Cardiac muscle cell (in vitro differentiated cells and primary cell): ENCODE measurements at places on chromosomes 5 and 9.

- DNase-seq, result peak; percentile 13
These were observed 60.6 kb downstream of the HSD17B3 start for GRCh38 chr9:96241391-96241809.

DNA sequence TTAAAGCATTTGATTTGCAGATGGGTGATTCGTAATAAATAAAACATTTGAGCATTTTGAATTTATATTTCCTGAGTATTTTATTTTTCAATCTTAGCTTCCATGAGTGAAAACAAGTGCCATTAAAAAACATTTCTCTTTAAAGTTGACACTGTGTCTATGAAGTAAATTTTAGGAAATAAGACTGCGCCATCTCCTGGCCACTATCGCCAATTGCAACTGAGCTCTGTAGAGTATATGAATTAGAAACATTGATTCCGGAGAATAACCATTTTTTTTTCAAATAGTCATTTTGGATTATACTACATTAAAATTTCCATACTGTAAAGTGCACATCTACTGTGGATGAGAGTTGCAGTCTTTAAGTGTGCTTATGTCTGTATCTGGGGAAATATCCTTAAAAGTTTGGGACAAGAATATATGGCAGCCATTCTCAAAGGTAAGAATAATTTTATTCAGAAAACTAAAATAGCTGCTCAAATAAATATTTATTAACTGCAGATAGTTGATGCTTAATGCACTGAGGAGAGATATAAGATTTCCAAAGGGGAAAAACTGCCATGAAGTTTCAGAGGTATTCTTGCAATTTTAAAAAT is 5.9 kb downstream of the DMRTA1 start:
- DNase-seq, result peak; percentile 55

GRCh38 chr5:93674138-93674537 is 67.3 kb downstream of the POU5F2 start:
- DNase-seq, result peak; percentile 6

DNA sequence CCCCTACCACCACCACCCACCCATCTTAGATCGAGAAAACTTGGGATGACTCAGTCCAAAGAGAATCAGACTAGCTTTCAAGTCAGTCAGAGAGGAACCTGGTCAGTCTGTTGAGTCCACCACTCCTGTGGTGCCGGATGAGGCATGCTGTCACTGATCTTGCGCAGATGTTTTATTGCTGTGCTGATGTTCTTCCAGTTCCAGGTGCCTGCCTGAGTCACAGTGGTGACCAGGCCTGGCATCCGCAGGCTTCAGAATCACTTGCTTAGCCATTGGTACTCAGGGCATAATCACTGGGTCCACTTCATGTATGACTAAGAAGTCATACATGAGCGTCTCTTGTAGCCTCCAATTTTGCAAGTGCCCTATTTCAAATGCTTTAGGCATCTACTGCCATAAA is 114.1 kb downstream of the MUSK start:
- no peak for DNase-seq

DNA sequence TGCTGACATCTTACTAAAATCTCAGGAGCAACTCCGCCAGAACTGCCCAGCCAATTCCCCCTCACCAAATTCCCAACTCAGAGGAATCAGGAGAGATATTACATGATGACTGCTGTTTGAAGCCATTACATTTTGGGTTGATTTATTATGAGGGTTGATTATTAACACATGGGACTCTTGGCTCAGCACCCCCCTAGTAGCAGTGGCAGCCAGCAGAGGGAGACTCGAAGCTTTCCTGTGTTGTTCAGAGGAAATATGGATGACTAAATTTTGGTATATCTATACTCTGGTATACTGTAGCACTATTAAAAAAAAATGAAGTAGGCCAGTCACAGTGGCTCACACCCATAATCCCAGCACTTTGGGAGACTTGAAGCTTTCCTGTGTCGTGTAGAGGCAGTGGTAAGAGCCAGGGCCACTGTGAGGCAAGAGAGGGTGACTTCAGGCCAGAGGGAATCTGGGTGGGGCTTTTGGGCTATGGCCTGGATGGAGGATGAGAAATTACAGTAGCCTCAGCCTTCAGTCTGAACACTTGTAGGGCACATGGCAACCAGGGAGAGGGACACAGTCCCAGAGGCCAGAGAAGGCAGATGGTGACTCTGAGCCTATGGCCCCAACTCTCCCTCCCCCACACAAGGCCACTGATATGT is 111.4 kb downstream of the LHX2 start:
- peak; percentile 50 for DNase-seq

GRCh38 chr5:24804221-24804681 is 159.5 kb upstream of the CDH10 start:
- DNase-seq, result no peak

- DNase-seq, result no peak
These were observed 17.7 kb upstream of the ANXA1 start for GRCh38 chr9:73133921-73134407.

DNA sequence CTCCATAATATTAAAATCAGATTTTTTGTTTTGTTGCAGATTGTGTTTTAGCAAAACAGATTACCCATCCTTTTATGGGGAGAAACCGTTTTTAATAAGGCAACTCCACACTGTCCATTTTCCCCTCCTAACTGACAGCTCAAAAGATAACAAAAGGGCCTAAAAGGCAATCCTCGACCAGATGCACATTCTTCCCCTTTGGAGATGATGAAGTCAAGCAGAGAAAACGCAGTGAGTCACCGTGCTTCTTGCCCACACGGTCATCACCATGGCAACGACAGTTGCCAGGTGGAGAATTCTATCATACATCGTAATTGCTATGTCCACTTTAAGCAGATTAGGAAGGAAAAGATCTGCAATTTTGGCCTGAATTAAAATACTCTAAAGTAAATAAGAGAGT is 96.4 kb downstream of the DIRAS2 start:
- DNase-seq, result peak; percentile 42

GRCh38 chr9:72156586-72156985 is 7.3 kb downstream of the GDA start:
- DNase-seq, result no peak

DNA sequence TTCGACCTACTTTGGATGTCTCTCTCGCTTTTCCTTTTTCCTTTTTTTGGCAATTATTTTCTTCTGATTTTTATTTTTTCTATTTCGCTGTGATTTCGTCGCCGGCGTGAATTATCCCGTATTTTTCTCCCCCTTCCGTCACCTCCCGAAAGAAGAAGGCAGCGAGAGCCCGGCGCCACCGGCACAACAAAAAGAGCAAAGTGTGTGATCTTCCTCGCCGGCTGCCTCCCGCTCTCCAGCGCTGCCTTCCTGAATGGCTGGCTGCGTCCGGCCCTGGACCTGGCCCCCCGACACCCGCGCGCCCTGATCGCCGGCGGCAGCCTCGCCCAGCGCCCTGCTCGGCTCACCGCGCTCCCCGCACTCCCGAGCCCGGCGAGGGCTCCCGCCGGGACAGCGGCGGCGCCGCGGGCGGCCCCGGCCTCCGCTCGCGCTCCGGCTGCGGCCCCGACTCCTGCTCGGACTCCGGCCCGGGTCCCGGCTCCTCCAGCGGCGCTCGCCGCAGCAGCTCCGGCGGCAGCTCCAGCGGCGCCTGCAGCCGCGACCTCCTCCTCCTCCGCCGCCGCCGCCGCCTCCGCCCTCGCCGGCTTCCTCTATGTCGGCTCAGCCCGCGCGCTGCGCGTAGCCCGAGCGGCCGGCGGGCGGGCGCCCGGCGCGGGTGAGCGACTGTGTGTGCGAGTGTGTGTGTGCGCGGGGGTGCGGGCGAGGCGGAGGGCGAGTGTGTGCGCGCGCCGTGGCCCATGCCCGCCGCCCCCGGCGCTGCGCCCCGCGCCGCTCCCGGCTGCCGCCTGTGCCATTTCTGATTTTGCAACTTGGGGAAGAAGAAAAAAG is 960 bp downstream of the NR2F1 start:
- peak; percentile 79 for DNase-seq

DNA sequence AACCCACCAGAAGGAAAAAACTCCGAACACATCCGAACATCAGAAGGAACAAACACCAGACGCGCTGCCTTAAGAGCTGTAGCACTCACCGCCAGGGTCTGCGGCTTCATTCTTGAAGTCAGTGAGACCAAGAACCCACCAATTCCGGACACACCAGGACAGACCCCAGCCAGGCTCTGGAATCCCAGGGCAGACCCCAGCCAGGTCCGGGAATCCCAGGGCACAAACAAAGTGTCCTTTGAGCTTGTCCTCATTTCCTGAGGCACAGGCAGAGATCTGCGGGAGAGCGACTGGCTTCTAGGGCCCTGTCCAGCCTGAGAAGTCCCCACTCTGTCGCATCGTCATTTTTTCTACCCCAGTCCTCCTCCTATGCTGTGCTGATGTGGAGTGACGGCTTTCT is 461.1 kb downstream of the ACTL7B start:
- DNase-seq, result no peak

DNA sequence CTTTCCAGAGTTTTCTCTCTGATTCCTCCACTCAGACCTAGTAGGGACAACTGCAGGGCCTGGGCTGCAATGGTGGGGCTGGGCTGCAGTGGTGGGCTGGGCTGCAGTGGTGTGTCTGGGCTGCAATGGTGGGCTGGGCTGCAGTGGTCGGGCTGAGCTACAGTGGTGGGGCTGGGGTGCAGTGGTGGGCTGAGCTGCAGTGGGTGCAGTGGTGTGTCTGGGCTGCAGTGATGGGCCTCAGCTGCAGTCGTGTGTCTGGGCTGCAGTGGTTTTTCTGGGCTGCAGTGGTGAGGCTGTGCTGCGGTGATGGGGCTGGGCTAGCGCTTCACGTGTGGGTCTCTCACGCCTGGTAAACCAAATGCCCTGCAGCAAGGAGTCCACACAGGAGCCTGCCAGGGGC is 27.4 kb downstream of the ABO start:
- no peak for DNase-seq

GRCh38 chr5:59832577-59833301 is 60.8 kb downstream of the PDE4D start:
- DNase-seq, result no peak

DNA sequence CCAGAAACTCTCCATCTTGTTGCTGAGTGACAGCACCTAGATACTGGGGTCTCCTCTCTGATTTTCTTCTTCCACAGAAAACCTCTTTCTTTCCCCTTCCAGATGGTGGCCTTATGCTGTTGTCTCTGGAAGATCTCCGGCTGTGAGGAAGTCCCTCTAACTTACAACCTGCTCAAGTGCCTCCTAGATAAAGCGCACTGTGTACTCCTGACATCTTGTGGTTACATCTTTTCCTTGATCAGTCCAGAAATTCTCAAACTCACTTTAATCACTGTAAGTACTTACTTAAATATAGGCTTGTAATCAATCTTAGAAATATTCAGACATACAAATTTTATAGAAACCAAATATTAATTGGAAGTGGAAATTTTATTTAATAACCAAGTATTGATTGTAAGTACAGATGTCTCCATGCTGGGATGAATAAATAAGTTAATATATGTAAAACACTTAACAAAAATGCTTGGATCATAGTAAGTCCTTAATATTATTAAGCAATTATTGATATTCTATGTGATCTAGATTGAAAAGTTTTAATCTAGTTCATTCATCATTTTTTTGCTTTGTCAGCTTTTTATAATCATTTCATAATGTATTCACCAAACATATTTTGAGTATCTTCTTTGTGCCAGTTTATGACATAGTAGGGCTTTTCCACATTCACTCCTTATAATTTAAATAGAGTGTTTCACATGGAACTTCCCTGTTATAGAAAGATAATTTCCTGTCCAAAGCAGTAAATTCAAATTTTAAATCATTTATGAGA is 1381.4 kb upstream of the CDH6 start:
- no peak for DNase-seq

- no peak for DNase-seq
These were observed 26.6 kb downstream of the PALM2AKAP2 start for GRCh38 chr9:109806506-109807115.

GRCh38 chr9:104776797-104777196 is 12.9 kb downstream of the NIPSNAP3B start:
- no peak for DNase-seq

GRCh38 chr5:124065508-124065907 is 553.5 kb downstream of the CSNK1G3 start:
- no peak for DNase-seq

GRCh38 chr5:78538240-78538850 is 110.2 kb downstream of the LHFPL2 start:
- DNase-seq, result no peak

- no peak for DNase-seq
These were observed 327.3 kb downstream of the CDH18 start for GRCh38 chr5:19660679-19661078.
